ELF-1 (cell line): ENCODE measurements at places on chromosomes 6 and 20.
A peak's percentile ranks its signal among the peaks of the same experiment; 100 is the strongest.

DNA sequence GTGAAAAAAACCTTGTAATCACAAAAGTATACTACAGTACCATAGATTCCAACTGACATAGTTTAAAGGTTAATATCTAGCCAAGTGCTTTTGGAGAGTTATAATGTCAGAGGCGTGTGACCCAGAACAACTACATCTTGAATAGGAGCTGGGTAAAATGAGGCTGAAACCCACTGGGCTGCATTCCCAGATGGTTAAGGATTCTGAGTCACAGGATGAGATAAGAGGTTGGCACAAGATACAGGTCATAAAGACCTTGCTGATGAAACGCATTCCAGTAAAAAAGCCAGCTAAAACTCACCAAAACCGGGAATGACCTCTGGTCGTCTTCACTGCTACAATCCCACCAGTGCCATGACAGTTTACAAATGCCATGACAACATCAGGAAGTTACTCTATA lies 22.4 kb upstream of the KIAA0408 start:
- DNase-seq = peak; percentile 22

- peak; percentile 8 for DNase-seq
Observed at GRCh38 chr6:159693894-159694545, 979 bp upstream of the SOD2 start.

DNA sequence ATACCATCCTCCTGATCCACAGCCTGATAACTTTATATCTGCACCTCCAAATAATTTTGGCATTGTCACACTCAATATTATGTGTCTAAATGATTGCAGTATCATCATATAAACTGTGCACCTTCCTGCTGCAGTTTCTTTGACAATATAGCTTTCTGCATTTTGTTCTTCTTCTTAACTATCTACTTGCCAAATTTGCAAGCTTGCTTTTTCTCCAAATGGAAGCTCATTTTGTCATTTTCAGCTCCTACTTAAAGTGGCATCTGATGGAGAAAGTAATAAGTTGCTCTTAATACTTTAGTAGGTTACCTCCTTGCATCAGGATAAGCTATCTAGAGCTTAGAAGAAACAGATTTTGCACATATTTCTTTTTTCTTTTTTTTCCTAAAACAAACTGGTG lies 74.0 kb upstream of the DEFB112 start:
- DNase-seq = no peak

GRCh38 chr6:125759959-125760457 lies 10.6 kb downstream of the HEY2 start:
- DNase-seq = no peak

GRCh38 chr6:166959911-166960608 lies 3.7 kb upstream of the RNASET2 start:
- DNase-seq = no peak

DNA sequence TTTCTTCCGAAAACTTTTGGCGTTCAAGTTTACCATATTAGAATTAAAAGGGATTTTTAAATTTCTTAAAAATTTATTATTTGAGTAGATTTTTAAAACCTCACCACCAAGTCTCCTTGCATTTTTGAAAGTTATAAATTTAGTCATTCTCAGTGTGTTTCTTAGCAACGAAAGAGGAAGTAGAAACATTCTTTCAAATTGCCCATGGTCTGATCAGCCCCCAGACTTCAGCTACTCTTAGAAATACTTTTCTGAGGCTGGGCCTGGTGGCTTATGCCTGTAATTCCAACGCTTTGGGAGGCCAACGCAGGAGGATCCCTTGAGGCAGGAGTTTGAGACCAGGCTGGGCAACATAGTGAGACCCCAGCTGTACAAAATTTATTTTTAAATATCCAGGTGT lies 15.1 kb upstream of the RTF2 start:
- DNase-seq = no peak

DNA sequence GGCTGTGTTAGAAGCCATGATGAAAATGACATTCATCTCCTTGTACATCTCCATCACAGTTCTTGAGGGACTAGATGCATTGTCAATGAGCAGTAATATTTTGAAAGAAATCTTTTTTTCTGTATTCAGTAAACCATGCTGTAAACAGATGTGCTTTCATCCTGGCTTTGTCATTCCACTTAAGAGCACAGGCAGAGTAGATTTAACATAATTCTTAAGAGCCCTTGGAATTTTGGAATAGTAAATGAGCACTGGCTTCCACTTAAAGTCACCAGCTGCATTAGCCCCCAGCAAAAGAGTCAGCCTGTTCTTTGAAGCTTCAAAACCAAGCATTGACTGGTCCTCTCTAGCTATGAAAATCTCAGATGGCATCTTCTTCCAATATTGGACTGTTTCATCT lies 197.8 kb upstream of the HDDC2 start:
- DNase-seq = no peak

GRCh38 chr6:98787961-98788360 lies 46.4 kb upstream of the POU3F2 start:
- peak; percentile 39 for DNase-seq

DNA sequence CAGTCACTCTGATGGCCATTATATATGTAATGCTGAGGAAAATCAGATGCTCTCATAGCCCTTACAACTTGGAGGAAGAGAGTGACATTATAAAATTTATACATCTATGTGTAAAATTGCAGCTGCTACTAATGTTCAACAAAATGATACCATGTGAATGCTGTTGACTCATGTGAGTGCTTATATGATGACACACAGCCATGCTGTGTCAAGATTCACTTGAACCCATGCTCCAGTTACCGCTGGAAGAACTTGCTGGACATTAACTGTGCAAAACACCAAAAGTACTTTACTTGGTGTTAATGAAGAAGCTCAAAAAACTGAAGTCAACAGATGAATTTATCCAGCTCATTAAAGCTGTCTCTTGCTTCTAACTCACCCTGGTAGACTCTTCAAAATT lies 318.9 kb upstream of the PLCB4 start:
- DNase-seq = no peak

DNA sequence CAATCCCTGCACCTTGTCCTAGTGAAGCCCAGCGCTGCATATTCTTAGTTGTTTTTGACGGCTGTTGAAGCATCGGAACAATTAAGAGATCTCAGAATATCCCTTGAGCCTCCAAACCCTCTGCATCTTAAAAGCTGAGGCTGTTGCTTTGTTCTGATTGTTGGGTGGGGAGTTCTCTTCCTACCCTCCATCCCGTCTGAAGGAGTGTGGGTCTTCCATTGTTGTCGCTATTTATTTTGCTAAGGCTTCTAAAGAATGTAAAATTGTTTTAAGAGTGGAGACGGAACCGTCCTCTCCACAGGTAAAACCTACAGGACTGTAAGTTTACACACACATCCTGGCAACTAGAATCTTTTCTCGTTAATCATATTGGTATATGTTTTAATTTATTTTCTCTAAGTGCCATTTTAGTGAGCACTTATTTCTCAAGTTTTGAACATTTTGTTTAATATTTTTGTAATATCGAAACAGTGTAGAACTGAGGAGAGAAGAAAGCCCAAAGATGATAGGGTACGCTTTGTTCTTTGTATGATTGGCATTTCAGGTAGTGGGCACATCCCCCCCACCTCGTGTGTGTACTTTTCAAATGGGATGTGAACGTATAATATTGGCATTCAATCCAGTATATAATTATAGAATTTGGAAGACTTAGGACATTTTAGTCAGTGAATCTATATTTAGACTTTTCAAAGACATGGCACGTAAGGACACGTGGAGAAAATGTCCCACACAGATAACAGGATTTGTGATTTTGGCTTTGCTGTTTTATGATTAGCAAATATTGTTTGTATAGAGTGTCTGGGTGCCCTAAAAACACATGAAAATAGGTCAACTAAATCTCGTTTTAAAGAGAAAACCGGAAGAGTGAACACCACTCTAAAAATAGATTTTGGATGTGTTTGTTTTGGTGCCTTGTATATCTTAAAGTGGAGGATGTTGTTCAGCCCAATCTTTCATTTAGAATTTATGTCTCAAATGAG lies 1.3 kb downstream of the RNF146 start:
- DNase-seq = no peak

DNA sequence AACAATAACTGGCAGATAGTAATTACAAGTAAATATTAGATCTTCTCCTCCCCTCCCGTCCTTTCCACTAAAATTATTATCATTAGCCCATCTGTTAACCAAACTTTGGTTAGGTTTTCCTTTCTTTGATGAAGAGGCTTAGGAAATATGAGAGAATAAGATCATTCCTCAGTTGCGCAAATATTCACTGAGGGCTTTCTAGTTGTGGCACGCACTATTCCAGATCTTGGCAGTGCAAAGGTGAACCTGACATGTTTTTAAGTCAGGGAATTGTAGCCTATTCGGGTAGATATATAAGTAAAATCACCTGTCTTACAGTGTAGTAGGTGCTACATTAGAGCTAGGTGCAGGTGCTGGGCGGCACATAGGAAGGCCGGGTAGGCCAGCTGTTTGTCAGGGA lies 31.1 kb downstream of the RNF217 start:
- DNase-seq = no peak

- DNase-seq = no peak
Observed at GRCh38 chr20:8571611-8572010, 439.5 kb downstream of the PLCB1 start.

DNA sequence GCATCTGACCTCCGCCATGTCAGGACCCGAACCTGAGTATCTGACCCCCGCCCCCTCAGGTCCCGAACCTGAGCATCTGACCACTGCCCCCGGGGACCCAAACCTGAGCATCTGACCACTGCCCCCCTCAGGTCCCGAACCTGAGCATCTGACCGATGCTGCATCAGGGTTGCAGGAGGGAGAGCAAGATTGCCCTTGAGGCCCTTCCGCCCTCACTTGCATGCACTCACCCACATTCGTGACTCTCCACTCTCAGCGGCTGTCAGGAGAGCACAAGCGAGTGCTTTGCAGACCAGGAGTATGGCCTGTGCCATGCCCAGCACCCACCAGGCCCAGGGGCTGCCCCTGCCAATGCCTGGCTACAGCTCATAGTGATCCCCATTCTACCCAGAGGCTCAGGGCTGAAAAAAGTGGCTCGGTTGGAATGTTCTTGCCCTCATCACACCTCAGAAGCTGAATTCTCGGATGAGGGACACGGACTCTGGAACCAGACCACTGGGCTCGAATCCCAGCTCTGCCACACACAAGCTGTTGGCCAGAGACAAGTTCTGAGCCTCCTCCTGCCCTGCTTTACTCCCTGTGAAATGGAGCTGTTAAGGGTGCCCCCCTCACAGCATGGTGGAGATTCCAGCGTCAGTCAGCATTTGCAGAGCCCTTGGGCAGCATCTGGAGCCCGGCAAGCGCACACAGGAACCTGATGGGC lies 82.1 kb downstream of the DLL1 start:
- no peak for DNase-seq

- DNase-seq = no peak
Observed at GRCh38 chr6:155444120-155444917, 11.3 kb downstream of the NOX3 start.

DNA sequence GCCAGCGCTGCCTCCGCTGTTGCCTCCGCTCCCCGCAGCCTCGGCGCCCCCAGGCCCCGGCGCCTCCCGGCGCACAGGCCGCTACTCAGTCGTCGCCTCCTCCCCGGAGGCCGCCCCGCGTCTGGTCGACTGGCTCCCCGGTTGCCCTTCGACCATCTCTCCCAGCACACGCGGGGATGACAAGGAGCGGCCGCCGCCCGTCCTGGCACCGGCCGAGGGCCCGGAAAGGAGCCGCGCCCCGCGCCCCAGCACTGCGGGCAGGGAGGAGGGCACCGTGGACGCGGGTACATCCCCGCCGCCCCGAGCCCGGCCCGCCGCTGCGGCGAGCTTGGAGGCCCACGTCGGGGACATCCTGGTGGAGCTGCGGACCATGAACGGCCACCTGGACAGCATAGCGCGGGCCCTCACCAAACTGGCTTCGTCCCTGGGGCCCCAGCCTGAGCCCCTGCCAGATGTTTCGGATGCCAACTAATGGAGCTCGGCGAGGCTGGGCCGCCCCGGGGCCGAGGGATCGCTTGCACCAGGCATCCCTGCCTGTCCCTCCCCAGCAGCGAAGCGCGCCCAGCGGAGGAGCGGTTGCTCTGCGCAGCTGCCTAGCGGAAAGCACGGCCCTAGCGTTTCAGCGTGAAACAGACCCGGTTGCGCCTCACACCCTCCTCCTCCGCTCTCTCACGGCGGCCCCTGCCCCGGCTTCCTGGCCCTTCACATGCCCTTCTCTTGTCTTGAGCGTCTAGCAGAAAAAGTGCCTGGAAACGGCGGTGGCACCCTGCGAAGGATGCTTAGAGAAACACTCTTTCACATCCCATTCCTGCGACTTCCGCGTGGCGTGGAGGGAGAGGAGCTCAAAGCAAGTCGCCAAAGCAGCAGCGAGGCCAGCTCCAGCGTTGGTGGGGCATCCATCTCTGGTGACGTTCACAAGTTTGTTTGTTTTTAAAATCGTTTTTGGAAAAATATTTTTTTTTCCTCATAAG lies 285.8 kb upstream of the SUPT3H start:
- DNase-seq = peak; percentile 75

GRCh38 chr6:144268794-144269349 lies 16.3 kb upstream of the UTRN start:
- no peak for DNase-seq

GRCh38 chr6:130961148-130961547 lies 101.9 kb downstream of the EPB41L2 start:
- no peak for DNase-seq
